EL (cell line): ENCODE measurements at places on chromosomes 1 and 21.

DNA sequence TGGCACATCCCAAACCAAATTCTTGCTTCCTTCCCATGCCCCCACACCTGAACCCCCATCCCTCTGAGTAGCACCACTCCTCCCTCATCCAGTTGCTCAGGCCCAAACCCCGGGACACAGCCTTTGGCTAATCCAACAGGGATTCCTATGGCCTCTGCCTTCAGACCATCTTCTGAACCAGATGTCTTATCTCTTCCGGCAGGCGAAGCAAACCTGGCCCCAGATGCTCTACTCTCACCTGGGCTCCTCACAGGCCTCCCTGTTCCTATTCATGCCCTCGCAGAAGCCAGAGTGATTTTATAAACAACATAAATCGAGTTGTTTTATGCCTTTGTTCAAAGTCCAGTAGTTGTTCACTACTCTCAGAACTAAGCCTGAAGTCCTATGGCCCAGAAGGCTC, 12.5 kb upstream of the KCNA2 start:
- no peak for DNase-seq

GRCh38 chr21:39198800-39199199, 15.5 kb upstream of the PSMG1 start:
- peak; percentile 12 for DNase-seq

DNA sequence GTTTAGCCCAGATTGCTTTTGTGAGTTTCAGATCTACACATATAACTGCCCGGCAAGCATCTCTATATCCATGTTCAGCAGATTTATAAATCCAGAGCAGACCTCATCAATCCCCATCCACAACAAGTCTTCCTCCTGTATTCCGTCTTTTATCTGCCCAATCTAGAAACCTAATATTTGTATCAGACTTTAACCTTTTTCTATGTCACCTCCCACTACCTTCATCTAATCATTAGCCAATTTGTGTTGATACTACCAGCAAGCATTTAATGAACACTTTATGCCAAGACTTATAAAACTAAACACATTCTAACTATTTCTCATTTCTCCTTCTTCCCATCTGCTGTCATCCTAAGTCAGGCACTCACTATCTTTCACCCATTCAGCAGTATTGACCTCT, 135.5 kb downstream of the PBX1 start:
- DNase-seq: no peak

DNA sequence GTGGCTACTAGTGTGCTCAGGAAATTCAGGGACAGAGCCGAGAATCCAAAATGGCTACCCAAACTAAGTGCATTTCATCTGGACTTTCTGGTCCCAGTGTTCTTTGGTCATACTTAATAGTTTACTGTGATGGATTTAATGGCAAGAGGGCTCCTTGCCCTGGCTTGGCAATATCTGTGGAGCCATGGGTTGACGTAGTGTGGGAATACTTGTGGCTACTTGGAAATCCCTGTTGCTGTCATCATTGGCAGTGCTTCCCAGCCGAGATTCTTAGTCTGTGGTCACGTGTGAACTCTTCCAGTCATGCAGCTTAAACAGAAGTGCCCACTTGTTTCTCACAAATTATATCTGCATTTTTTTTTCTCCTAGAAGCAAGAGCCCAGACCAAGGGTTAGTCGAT, 198.9 kb downstream of the HS2ST1 start:
- DNase-seq: peak; percentile 64

DNA sequence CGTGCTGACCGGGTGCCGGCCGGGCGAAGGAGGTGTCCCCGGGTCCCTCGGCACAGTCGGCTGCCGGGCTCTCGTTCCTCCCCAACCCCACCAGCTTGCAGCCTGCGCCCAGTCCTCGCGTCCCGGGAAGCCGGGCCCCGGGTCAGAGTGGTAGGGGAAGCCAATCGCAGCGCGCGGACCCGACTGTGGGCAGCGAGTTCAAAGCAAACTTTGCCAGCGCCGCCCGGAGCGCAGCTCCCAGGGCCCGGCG, 328 bp downstream of the MYCL start:
- peak; percentile 61 for DNase-seq

- no peak for DNase-seq
Observed at GRCh38 chr1:87169263-87169910, 159.3 kb upstream of the LMO4 start.

GRCh38 chr1:11845641-11846335, 1.8 kb downstream of the NPPA start:
- no peak for DNase-seq

DNA sequence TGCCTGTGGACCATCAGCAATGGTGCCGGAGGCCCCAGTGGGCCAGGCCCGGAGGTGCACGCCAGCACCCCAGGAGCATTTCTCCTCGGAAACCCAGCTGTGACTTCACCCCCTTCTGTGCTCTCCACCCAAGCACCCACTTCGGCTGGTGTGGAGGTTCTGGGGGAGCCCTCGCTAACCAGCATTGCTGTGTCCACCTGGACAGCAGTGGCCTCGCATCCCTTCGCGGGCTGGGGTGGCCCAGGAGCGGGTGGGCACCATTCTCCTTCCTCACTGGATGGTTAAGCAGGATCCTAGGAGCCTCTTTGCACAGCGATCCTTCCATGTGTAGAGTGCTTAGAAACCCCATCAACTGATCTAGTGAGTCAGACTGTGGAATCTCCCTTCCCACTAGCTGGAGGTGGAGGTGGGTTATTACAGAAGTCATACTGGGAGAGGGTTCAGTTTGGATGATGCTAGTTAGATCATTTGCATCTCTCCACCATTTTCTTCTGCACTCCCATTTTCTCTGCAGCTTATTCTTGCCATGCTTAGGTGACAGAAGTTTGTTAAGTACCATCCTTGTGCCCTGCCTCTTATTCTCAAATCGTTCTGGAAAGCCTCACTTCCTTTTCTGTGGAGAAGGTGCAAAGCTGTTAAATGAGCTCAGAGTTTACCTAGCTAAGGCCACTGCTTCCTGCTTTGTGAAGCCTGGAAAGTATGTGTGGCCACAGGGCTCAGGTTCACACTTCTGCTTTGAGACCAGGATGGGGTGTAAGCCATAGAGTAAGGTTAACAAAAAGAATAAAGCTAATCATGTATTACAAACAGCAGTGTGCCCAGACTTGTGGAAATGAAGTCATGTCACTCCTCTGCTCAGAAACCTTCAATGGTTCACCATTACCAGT, 32.3 kb downstream of the TBX19 start:
- DNase-seq: peak; percentile 12

DNA sequence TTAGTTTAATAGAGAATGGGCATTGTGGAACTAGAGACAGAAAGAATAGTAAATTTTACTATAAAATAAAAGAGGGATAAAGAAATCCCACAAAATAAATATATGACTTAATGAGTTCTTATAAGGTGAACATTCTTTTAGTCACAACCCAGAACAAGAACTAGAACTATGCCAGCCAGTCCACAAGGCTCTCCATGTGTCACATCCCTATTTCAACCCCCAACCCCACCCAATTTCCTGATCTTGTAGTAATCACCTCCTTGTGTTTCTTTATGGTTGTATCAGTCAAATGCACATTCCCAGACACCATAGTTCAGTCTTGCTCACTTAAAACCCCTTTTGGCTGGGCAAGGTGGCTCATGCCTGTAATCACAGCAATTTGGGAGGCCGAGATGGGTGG, 662.3 kb upstream of the CAMK1G start:
- DNase-seq: no peak

DNA sequence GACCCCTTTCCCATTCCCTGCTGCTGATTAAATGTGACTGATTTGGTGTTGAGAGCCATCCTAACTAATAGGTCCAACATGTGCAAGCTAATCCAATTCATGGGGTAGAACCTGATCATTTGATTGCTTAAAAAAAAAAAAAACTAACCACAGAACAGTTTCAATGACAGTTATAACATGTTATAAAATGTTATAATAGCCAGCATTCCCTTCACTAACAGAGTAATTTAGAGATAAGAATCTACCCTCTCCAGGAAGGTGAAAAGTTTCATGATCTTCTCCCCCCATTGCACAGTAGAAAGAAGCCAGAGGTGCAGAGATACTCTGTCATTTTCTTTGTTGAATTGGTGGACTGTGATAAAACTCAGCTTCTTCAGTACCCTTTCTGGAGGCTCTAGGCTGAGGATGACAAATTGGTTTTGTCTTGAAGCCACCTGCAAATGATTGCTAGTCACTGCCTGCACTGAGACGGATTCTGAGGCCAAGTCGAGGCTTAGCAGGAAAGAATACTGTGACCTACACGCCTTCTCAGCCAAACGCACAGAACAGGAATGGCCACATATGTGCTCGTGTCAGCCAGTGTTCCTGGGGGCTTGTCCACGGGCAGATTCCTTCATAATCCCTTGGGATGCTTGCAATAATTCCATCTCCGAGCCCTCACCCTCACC, 215.7 kb upstream of the IRF2BP2 start:
- DNase-seq: no peak

GRCh38 chr21:45420061-45421041, 15.4 kb downstream of the COL18A1 start:
- no peak for DNase-seq

- DNase-seq: no peak
Observed at GRCh38 chr1:232074265-232074664, 447.7 kb downstream of the DISC1 start.

DNA sequence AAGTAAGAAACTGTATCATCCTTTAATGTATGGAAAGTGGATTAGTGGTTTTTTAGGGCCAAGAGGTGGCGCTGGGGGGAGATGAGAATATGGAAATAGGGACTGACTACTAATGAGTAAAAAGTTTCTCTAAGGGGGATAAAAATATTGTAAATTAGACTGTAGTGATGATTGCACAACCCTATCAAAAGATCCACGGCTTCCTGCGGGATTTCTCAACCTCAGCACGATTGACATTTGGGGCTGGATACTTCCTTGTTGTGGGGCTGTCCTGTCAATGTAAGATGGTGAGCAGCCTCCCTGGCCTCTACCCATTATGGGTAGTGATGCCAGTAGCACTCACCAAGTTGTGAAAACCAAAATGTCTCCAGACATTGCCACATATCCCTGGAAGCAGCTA, 36.0 kb upstream of the PRDM2 start:
- DNase-seq: no peak

DNA sequence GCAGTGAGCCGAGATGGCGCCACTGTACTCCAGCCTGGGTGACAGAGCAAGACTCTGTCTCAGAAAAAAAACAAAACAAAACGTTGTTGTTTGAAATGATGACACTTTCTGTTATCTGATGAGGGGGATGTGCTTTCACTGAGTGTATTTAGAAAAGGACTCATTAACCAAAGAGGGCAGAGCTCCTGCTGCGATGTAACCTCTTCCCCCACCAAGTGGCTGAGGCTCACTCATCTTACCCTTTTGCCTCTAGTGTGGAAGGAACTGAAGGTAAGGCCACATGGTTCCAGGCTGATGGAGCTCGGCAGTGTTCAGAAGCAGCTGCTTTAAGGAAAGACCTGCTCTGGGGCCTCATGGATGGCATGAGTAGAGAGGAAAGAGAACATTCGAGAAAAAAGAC, 105.7 kb upstream of the RUNX1 start:
- DNase-seq: no peak

DNA sequence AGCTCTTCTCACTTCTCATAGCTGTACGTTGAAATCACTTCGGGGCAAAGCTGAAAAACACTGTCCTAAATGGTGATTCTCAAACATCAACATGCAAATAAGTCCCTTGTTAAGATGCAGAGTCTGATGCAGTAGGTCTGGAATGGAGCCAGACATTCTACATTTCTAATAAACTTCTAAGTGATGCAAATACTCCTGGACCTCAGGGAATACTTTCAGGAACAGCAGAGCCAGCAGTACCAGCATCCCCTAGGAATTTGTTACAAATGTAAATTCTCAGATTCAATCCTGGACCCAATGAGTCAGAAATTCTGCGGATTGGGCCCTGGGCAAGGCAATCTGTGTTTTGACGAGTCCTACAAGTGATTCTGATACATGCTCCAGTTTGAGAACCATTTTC, 152.3 kb downstream of the PCNX2 start:
- no peak for DNase-seq

DNA sequence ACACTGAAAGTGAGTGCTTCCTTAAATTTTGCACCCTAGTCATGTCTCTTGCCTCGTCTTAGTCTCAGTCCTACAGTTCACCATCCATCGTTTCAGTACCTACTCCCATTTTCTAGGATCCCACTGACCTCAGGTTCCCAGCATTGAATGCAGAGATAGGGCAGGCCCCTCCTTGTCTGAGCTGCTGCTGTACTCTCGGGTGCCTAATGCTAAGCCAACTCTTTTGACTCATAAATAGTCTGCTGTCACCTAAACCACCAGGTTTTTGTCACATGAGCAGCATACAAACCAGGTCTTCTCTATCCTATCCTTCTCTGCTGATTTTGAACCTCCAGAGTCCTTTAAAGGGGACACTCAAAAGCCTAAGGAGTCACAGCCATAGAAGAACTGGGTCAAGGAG, 3.0 kb downstream of the ARHGAP30 start:
- DNase-seq: no peak

- no peak for DNase-seq
Observed at GRCh38 chr1:109687641-109688499, at the start of gene GSTM1. Gene GSTM1, plus strand, starts transcription at chr1:109687817. Its CDS starts 57 bp downstream, at chr1:109687874.

DNA sequence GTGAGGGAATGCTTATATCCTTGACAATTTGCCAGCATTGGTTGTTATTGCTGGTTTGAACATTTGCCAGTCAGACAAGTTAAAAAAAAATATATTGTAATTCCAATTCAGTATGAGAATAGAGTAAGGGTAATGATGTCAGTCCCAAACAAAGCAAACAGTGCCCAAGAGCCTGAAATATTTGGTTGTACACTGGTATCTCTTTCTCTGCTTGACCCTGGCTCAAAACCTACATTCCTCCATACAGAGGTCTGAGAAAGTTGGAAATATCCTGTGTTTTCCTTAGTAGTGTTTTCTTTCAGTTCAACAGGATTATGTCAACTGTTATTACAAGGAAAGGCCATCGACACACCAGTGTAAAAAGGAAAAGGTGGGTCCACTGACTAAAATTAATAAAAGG, 145.6 kb downstream of the MRPL39 start:
- DNase-seq: peak; percentile 8

DNA sequence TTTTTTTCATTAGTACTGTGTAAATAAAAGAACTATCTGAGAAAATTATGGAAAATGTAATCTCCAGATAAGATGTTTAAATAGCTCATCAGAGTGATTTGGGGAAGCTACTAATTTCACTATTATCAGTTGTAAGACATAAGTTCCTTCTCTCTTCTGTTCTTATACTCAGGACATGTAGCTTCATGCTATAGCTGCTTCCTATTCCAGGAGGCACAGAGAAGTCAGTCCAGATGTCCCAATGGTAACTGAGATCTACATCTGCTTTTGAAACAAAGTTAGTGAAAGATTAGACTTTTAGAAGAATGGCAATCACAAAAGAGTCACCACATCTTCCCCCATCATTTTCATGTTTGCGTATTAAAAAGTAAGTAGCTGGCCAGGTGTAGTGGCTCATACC, 5.6 kb downstream of the MAP3K21 start:
- no peak for DNase-seq

GRCh38 chr1:163161841-163162240, 40.9 kb downstream of the RGS5 start:
- DNase-seq: no peak
